Stimulated activated naive CD8-positive, alpha-beta T cell treated with anti-CD3 and anti-CD28 coated beads, Interleukin-15, Interleukin-2, amounts not matched to agents 100 U/mL and 50 U/mL, for 24 hours (primary cell): ENCODE measurements at places on chromosomes 11 and 22.
A peak's percentile ranks its signal among the peaks of the same experiment; 100 is the strongest.

- DNase-seq = peak; percentile 83
Measured at GRCh38 chr11:134360050-134360835, 28.5 kb downstream of the GLB1L2 start.

- no peak for DNase-seq
Measured at GRCh38 chr11:104657083-104657482, 241.2 kb downstream of the CASP12 start.

- DNase-seq = no peak
Measured at GRCh38 chr11:44638032-44638431, 72.6 kb downstream of the CD82 start.

DNA sequence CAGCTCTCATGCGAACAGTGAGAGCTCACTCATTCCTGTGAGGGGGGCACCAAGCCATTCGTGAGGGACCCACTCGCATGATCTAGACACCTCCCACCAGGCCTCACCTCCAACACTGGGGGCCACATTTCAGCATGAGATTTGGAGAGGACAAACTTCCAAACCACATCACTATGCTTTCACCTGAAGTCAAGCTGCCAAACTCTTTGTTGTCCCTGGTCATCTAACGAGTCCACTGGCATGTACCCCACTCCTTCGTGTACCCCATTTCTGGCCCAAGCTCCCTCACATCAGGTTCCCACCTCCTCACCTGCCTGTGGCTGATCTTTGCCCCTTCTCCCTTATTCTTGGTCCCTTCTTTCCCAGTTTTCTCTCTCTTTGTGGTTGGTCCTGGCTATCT, 198.9 kb downstream of the ADAMTS15 start:
- no peak for DNase-seq

GRCh38 chr11:106958517-106959248, 59.6 kb downstream of the GUCY1A2 start:
- no peak for DNase-seq

DNA sequence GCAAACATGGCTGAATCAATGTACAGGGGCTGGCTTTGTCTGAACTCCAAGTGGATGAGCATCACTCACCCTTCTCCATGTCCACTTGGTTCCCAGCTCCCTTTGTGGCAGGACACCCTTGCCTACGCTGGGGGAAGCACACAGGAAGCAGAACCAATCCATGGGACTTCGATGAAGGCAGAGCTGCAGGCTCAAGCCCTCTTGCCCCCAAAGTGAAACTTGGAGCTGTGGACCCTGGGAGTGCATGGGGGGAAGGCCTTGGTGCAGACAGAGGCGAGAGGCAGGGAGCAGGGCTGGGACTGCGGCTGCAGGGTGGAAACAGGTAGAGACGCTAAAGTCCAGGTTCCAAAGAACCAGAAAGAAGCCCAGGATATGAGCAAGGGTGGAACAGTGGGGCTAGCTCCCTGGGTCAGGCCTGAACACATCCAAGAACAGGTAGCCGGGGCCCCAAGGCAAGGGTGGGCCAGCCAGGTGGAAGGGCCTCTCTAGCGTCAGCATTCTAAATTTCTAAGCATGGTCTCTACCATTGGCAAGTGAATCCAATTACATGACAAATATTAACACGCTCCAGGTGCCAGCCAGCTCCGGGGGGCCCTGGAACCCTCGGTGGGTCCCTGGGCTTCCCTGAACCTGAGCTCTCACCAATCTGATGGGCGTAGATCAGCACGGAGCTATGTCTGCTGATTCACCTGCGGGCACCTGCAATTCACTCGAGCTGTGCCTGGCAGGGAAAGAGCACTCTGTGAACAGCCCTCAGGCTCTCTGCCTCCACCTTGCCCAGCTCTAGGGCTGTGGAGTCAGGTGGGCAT, 532.8 kb downstream of the BRD1 start:
- no peak for DNase-seq

- DNase-seq = peak; percentile 16
Measured at GRCh38 chr22:48098243-48098920, 1335.9 kb downstream of the TBC1D22A start.

GRCh38 chr11:40405614-40406013, 1053.8 kb downstream of the LRRC4C start:
- DNase-seq = no peak

- no peak for DNase-seq
Measured at GRCh38 chr22:50584106-50585096, 1.8 kb upstream of the CHKB start.

GRCh38 chr11:33532720-33533385, 167.8 kb downstream of the C11orf91 start:
- DNase-seq = no peak

- no peak for DNase-seq
Measured at GRCh38 chr11:64690235-64690634, 32.8 kb downstream of the NRXN2 start.

GRCh38 chr11:68854273-68854958, 12.7 kb upstream of the CPT1A start:
- DNase-seq = no peak

DNA sequence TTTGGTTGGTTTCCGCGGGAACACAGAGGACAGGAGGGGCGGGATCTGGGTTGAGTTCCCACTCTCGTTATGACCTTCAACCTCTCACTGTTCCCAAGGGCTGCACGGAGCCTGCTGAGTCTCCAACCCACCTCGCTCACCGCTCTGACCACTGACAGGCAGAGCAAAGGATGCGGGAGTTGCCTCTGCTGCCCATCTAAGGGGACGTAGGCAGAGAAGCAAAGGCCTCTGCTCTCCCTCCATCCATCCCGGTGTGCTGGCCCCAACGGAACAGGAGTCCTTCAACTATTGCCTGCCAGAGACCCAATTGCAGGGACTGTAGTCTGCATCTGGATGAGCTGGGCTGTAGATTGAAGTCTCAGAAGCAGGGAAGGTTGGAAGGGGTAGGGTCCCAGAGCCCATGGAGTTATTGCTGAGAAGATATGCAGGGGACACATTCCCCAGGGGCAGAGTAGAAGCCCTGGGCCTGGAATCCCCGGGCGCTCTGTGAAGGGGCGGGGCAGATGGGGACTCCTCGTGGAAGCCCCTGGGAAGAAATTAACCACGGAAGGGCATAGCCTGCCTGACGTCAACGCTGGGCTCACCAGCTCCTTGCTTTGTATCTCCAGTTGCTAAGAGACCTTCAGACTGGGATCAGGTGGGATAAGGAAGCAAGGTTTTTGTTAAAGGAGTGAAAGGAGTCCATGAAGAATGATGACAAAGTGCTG, 12.7 kb upstream of the FXYD2 start:
- DNase-seq = no peak

DNA sequence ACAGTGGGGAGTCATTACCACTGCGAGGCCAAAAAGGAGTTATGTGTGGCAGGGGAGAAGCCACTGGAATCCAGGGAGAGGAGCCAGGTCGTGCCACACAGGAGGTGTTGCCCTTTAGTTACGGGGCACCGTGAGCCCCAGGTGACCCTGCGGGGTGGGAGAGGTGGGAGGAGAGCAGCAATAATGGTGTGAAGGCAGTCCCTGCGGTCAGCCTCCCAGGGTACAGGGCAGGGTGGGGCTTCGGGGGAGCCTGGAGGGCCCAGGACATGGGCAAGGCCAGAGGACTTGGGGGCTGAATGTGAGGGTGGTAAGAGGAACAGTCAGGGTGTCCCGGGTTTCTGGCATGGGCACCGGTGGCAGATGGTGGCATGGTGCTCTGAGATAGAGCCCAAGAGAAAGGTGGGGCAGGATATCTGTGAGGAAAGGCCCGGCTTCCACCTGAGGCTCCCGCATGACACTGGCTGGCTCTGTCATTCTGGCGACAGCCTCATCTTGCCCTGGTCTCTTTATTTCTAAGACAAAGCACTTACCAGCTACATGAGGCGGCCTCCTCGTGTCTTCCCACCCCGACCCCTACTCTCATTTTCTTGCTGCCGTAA, 82.6 kb upstream of the LMO1 start:
- no peak for DNase-seq

- DNase-seq = no peak
Measured at GRCh38 chr11:45605051-45605450, 60.4 kb downstream of the CHST1 start.

DNA sequence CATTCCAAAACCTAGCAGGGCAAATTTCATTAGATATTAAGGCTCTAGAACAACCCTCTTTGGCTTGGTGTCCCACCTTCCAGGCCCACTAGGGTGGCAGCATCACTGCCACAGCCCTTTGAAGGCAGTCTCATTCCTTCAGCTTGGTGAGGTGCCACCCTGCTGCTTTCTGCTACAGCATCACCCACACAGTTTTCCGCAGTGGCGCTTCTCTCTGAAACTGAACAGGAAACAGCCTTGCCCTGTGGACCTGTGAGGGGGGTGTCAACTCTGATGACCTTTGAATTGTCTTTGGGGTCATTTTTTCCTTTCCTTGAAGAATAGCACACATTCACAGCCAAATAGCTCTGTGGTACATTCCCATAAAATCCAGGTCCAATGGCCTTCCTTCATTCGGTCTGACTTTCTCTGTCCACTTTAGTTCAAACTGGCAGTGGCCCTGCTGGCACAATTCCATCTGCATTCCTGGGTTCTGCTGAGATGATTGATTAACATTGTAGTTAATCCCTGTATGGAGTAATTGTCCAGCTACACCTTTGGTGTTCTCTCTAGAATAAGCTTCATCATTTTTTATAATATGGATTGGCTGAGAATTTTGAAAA, 251.9 kb upstream of the FAT3 start:
- DNase-seq = no peak

- no peak for DNase-seq
Measured at GRCh38 chr11:115198321-115198741, 305.9 kb downstream of the CADM1 start.

DNA sequence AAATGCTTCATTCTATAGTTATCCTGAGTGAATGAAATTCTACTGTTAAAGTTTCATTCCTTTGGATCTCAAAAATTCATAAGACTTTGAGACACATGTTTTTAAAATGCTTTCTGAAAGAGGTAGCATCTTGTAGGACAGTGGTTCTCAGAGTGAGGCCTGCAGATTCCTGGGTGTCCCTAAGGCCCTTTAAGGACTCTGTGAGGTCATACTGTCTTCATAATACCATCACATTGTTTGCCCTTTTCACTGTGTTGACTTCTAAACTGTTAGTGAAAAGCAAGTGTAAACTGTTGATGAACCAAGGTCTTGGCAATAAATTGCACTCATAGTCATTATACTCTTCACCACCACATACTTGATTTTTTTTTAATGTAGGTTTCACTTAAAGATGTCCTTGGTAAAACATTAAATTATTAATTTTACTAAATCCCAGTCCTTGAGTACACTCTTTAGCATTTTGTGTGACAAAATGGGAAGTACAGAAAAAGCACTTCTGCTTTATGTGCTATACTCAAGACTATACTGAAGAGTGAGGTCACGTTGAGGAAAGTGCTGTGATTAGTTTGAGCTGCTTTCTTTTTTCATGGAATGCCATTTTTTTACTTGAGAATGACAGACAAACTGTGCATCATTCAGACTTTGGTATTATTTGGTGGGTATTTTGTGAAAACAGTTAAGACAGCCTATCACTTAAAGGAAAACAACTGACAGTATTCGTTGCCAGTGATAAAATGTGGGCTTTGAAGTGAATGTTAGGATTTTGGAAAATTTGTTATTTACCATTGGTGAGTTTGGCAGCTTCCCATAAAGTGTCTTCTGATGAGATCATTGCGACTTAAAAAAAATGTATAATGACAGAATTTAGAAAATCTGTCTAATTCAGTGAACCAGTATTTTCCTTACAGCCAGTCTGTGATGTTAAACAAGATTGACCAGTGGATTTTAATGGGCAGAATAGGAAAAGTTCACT, 61.1 kb downstream of the SPECC1L start:
- no peak for DNase-seq

DNA sequence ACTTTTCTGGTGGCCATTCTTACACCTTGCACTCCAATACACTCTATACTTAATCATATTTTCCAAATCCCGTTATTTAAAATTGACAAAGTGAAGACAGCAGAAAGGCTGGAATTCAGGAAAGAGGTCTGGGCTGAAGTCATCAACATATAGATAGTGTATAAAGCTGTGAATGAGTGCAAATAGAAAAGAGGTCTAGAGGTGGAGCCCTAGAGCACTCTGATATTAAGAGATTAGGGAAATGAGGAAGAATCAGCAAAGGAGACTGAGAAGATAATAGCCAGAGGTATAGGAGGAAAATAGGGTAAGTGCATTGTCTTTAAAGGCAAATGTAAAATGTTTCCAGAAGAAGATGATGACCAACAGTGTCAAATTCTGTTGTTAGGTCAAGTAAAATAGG, 7.9 kb downstream of the CTR9 start:
- DNase-seq = no peak

DNA sequence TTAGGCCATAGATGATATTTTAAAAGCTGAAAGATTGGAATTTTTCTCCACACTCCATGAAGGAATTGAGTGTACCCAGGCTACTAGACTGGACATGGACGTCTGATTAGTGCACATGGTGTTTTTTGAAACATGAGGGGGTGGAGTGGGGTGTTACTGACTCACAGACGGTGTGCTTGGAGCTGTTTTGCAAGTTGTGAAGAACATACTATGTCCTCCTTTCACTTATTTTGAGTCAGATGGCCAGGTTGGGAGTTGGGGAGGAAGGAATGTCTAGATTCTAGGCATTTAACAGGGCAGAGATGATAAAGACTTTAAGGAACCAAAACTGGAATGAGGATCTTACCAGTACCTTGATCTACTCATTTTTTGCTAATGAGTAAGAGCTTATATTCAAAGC, 158.1 kb upstream of the MTNR1B start:
- DNase-seq = no peak

DNA sequence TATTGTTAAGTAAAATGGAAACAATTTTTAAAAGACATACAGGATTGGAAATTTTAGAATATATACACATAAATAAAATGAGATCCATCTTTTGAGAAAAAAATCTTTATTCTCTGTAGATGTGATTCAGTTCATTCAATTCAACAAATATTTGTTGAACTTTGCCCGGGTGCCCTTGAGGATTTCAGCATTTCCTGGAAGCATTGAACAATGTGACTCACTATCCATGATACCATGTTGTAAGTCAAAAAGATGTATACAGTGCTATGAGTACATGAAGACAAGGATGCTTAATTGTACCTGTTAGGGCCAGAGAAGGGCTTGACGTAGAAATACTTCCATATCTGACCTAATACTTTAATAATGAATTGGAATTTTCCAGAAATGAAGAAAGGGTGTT, 353.7 kb downstream of the METTL15 start:
- no peak for DNase-seq

DNA sequence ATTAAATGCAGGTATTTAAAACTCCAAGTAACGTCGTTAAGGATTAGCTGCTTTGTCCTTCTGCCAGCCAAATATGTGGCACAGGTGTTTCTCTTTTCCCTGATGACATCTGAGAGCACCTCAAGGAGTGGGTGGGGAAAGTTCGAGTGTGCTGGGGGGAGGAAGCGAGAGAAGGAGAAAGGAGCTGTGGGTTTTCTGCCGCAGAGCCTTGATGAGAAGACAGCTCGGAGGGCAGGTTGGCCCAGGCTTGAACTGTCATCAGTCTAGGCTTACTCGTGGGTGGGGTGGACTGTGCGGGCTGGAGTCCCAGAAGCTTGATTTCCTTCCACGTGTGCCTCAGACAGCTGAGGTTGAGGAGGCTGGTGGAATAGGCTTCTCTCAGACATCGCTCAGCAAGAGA, 15.2 kb upstream of the SORL1-AS1 start:
- peak; percentile 82 for DNase-seq
